ENCODE measurements at places on chromosomes 7 and 10.
A peak's percentile ranks its signal among the peaks of the same experiment; 100 is the strongest.

DNA sequence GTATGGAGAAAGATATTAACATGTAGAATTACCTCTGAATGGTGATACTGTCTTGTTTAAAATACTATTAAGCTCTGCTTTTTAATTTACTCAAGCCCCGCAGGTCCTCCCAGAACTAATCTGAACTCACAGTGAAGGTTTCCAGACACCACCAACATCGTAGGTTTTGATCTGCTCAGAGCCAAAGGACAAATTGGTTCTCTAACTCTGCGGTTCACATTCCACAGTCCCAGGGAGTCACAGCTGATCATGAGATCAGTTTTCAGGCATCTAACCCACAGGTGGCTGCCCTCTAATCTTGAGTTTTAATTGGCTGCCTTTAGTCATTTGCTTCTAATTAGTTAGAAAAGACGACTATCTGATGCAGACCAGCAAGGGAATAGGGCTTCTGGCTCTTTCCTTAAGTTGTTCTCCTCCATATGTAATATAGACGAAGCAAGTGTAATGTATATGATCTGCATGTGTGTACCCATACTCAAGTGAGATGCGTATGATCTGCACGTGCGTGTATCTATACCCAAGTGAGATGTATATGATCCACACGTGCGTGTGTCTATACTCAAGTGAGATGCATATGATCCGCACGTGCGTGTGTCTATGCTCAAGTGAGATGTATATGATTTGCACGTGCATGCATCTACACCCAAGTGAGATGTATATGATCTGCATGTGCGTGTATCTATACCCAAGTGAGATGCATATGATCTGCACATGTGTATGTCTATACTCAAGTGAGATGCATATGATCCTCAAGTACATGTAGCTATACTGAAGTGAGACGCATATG lies 331.5 kb upstream of the NPVF start:
- no peak for DNase-seq

GRCh38 chr7:55992346-55992745 lies 28.0 kb downstream of the NIPSNAP2 start:
- no peak for DNase-seq

DNA sequence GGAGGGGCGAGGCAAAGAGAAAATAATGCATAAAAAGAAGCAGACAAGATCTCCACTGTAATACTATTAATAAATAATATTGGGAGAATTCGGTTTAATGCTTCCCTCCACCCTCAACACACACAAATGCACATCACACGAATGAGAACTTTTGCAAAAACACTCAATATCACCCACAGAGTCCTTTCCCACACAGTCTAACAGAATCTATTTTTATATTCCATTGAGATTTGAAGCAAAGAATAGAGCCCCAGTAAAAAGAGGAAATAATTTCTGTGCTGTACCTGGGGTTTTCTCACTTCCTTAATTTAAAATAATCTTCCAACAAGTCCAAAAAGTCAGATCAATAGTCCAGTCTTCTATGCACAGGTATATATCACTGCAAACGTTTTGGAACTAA lies 17.0 kb downstream of the PIK3AP1 start:
- no peak for DNase-seq

DNA sequence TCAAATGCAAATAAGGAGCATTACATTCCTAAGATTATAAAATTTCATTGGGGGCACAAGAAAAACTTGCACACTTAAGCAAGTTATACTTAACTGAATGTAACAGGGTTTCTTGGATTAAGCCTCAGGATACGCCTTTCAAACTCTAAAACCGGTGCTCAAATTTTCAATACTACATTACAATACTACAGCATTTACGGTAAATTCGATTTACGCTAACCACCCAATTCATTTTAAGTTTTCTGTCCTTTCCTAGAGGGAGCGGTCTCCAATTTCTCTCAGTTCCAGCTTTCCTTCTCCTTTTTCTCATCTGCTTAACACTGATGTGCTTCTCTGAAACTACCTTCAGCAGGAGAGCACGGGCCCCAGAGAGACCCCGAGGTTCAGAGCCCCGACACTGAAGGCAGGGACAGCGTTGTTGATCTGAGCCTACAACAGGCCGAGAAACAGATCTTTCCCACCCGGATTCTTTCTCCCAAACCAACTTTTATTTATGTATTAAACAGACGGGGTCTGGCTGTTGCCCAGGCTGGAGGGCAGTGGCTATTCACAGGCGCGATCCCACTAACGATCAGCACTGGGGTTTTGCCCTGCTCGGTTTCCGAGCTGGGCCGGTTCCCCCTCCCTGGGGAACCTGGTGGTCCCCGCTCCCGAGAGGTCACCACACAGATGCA lies 798 bp downstream of the ZNF425 start:
- DNase-seq, result peak; percentile 38

DNA sequence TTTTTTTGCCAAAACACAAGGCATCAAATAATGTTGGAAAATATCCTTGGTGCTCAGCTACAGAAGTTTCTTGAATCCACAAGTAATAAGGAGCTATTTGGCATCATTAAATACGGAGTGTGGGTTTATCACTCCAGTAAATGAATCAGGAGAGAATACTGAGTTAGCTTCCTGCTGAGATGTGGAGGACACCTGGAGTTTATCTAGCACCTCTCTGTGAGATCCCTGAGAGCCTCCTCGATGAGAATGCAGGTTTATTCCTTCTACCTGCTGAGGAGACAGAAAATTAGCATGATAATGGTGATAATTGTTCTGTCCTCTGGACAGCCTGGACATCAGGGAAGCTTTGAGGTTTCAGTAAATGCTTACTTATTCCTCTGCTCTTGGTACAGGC lies 40.5 kb downstream of the NRG3 start:
- DNase-seq, result no peak

GRCh38 chr10:106405141-106405540 lies 759.4 kb downstream of the SORCS1 start:
- DNase-seq, result no peak

DNA sequence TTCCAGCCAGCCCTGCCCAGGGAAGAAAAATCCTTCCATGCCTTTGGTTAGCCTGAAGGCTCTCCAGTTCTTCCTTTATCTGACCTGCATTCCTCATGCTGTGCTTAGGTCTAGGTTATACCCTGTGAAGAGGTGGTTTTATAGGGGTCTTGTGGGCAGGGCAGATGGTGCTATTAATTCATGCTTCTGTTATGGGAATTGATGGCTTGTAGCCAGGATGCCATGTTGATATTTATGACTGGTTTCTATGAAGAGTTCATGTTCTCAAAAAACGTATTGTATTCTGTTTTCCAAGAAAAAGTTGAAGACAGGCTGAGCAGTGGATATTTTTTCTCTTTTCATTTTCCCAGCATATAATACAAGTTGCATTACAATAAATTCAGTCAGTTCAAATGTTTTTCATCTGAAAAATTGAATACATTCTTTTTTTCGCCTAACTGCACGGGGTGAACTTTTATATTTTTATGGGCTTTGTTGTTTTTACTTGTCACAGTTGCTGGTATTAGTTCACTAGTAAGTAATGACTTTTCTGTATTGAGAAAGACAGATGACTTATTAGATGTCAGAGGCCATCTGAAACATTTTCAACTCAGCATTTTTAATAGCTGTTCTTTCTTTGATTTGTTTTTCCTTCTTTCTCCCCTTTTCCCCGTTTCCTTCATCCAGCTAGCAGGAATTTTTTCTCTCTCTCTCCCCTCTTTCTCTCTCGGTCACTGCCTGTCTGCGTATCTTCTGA lies 322.8 kb downstream of the LRMDA start:
- DNase-seq, result no peak

DNA sequence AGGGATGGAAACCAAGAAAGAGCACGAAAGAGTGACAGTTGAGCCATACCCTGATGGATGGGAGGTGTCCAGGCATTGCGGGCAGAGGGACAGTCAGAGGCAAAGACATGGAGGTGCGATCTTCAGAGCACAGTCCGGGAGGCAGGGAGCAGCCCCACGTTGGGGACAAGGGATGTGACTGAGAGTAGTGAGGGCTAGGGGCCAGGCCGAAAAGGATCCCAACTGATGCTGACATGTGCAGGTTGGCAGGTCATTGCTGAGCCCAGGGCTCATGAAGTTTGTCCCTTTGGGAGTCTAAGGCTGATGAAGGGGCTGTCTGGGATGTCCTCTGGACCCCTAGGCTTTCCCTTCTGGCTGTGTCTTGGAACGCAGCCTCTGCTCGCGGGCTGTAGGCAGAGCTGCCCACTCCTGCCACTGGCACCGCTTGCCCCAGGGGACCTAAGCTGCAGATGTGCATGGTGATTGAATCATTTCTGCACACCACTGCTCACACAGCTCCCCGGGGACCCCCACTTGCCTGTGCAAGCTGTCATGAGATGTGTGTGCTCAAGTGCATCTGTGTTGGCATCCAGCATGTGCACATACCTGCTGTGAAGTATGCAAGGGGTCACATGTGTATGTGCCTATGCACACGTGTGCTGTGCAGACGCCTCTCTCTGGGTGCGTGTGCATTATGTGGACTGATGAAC lies 125.1 kb downstream of the ZMIZ1 start:
- no peak for DNase-seq

GRCh38 chr7:32051128-32051527 lies 19.1 kb downstream of the PDE1C start:
- no peak for DNase-seq

- DNase-seq, result no peak
These were observed 315.3 kb downstream of the OTUD1 start for GRCh38 chr10:23754179-23754578.

DNA sequence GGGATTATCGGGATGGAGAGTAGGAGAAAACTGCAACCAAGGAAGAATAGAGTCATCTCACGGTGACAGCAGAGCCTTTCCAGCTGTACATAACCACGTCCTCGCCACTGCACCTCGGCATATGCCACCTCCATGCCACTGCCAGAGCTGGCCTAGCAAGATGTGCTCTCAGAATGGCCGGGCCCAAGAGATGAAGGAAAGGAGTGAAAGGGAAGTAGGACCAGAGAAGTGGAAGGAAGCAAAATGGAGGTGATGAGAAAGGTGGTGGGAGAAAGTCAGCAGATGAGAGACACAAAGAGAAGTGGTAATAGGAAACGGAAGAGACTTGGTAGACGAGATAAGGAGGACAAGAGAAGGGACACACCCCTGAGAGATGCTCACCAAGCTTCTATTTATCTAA lies 8.0 kb upstream of the CALU start:
- no peak for DNase-seq

- no peak for DNase-seq
These were observed 74.1 kb downstream of the ADD3 start for GRCh38 chr10:110081911-110082310.

GRCh38 chr10:131805696-131806095 lies 95.1 kb upstream of the PPP2R2D start:
- no peak for DNase-seq

DNA sequence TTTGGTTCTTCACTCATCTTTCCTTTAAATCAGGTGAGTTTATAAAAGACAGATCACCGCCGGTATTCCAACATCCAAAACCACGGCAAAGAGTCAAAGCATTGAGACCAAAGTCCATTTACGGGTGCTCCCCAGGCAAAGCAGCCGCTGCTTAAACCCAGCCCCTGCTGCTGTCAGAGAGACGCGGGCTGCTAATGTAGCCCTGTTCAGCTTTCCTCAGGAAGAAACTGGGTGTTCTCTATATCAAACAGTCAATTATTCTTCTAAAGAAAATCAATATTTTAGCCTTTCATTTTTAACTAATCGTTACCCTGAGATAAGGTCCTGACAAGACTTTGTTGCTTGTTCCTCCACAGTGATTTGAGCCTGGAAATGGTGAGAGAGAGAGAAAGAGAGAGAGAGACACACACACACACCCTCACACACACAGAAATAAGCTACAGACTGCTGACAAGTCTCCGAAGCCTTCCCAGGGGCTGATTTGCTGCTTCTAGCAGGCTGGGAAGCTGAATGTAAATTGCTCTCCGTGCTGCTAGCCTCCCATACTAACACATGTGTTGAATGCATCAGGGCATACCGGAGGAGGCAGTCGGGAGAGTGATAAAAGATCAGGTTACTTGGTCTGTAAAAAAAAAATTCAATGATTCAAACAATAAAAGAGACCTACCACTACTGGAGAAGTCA lies 183.0 kb upstream of the ANK3 start:
- DNase-seq, result peak; percentile 8

DNA sequence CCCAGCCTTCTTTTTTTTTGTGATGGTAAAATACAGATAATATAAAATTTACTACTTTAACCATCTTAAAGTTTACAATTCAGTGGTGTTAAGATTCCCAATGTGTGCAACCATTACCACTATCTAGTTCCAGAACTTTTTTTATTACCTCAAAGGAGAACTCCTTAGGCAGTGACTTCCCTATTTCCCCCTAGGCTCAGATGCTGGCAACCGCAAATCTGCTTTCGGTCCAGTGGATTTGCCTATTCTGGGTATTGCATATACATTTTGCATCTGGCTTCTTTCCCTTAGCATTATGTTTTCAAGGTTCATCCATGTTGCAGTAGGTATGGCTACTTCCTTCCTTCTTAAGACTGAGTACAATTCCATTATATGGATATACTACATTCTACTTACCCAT lies 56.5 kb downstream of the AFAP1L2 start:
- no peak for DNase-seq

DNA sequence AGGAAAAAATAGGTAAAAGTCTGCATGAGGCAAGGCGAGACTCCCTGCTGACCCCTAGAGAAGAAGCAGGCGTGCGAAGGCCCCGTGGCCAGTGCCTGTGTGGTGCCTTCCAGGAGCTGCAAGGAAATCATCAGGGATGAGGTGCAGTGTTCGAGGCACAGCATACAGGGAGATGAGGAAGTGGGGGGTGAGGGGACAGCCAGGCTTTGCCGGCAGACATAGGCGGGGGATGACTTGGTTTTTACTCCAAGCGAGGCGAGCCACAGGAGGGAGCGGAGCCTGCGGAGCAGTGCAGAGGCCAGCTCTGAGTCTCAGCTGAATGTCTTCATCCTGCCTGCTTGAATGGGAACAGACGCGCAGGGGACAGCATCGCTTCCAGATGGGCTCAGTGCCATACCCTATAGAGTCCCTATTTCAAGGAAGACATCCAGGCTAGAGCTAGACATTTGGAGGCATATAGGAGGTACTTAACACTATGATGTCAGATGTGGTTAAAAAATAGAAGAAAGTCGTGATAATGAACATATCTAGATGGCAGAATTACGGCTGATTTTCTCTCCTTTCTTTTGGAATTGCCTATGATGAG lies 49.5 kb downstream of the TCERG1L start:
- no peak for DNase-seq

- no peak for DNase-seq
These were observed 124.0 kb upstream of the ZEB1 start for GRCh38 chr10:31194986-31195385.

Data from activated naive CD8-positive, alpha-beta T cell treated with anti-CD3 and anti-CD28 coated beads, Interleukin-2, amount 50 U/mL, for 24 hours (primary cell).